A549 treated with dexamethasone at 1 μM for 4 hours (cell line): ENCODE measurements at places on chromosomes 3 and 15. TPM values are rescaled to one million over a fixed set of nuclear protein-coding genes. Genes with fewer than 3 reads are reported as not detected.

SHF gene
- total RNA-seq, result 0.28 to 0.66 TPM (median 0.56 TPM) in 5 replicates

ARPIN gene
- 10.3 to 14.4 TPM (median 13.8 TPM) in 5 replicates for total RNA-seq

WDR48 gene
- total RNA-seq, result 19.6 to 25.5 TPM (median 22.9 TPM) in 5 replicates

MIX23 gene
- total RNA-seq, result 50.4 to 74.1 TPM (median 52.9 TPM) in 5 replicates
